ENCODE measurements at places on chromosomes 2 and 18.
A peak's percentile ranks its signal among the peaks of the same experiment; 100 is the strongest.

DNA sequence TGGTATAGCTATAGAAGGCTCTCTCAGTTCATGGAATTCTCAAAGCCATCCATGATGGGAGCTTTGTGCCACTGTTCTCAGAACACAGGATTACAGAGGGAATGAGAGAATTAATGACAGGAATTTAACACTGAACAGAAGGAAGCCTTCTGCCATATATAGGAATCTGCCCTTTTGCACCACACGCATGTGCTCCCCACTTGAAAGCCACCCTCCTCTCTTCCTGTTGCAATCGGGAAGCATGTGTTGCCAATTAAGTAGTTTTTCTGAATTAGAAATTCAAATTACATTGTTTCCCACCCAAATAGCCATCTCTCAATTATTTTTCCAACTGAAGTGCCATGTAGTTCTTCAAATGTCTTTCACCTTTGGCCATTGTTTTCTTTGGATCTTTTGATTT lies 71.3 kb downstream of the C1D start:
- DNase-seq: no peak

GRCh38 chr2:150215041-150215440 lies 272.4 kb downstream of the RND3 start:
- DNase-seq: no peak

- peak; percentile 76 for DNase-seq
Measured at GRCh38 chr2:112712903-112713584, 7.8 kb upstream of the NT5DC4 start.

DNA sequence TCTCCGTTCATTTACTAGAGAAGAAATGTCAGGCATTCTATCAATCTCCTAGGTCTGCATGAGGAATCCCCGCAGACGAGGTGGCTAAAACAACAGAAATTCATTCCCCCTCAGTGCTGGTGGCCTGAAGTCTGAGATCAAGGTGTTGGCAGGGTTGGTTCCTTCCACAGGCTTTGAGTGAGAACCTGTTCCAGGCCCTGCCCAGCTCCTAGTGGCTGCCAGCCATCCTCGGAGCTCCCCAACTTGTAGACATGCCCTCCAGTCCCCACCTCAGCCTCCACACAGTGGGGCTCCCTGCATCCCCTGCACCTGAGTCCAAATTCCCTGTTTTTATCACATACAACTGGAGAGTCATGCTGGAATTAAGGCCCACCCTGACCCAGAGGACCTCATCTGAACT lies 145.3 kb upstream of the ALKAL2 start:
- peak; percentile 51 for DNase-seq

DNA sequence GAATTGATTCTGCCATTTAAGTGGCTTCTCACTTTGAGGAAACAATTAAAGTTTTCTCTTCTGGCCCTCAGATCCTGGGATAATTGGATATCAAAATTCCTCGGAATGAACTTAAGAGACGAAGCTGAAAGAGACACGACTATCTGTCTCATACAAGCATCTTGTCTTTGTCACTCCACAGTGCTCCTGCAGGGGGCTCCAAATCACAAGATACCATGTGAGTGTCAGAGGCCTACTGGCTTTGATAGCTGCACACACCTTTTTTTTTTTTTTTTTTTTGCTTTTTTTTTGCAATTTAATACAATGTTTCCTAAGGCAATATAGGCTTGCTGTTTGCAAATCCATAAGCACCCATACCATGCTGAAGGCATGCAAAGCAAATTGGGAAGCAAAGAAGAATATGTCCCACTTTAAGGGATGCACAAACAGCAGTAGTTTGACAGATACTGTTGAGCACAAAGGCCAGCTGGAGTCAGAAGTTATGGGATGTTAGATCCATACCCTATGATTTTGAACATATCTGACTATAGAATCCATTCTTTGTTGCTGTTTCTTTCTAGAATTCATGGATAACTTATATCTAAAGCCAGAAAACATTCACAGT lies 109.0 kb upstream of the CBLN2 start:
- peak; percentile 82 for DNase-seq

DNA sequence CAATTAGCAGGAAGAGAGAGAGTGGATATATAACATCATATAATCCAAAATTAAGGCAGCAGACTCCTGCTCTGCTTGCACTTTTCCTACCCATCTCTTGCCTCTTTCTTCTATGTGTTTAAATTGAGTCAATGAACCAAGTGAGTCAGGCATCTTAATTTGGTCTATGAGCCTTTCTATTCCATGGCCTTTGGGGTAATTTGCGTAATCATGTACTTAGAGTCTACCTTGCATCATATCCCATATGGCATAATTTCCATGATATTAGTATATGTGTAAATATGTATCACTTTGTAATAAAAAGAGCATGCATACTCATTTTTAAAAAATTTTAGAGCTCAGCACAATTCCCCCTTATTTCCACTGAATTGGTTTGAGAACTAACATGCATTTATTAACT lies 555.2 kb downstream of the STK39 start:
- DNase-seq: no peak

DNA sequence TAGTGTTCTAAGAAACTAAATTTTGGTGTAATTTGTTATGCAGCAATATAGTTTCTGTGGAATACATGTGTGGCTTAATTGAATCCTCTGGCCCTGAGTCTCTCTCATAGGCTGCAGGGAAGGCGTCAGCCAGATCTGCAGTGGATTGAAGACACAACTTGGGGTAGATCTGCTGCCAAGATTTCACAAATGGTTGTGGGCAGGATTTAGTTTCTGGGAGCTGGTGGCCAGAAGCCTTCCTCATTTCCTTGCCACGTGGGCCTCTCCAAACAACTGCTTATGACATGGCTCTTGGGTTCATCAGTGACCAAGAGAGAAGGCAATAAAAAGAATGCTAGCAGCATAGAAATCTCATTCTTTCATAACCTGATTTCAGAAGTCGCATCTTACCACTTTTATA lies 28.2 kb downstream of the CCDC102B start:
- DNase-seq: no peak

DNA sequence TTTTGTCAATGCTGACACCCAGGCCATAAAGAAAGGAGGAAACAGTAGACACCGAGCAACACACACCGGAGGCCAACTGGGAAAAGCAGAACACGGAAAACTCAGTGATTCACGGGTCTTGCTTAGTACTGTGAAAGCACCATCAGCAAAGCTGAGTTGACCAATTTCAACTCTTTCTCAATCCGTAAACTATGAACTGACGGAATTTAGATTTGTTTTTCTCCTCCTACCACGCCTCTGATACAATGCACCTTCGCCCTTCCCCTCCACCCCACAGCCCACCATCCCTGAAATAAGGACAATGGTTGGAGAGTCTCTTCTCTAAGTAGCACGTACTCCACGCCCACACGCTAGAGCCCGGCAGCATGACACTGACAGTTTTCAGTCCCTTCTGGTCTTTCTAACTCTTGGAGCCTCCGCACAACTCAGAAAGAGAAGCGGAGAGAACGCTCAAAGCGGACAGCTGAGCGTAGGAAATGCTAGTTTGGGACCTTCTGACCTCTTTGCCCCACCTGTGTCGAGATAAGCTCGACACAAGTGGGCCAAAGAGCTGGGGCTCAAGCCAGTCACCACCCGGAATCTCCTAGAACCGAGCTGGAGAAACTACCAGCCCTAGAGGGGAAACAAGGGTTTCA lies 669 bp downstream of the LNPK start:
- DNase-seq: peak; percentile 83

- no peak for DNase-seq
Measured at GRCh38 chr2:198968545-198968944, 489.2 kb downstream of the SATB2 start.

GRCh38 chr18:61413396-61413795 lies 80.2 kb downstream of the CDH20 start:
- DNase-seq: no peak

DNA sequence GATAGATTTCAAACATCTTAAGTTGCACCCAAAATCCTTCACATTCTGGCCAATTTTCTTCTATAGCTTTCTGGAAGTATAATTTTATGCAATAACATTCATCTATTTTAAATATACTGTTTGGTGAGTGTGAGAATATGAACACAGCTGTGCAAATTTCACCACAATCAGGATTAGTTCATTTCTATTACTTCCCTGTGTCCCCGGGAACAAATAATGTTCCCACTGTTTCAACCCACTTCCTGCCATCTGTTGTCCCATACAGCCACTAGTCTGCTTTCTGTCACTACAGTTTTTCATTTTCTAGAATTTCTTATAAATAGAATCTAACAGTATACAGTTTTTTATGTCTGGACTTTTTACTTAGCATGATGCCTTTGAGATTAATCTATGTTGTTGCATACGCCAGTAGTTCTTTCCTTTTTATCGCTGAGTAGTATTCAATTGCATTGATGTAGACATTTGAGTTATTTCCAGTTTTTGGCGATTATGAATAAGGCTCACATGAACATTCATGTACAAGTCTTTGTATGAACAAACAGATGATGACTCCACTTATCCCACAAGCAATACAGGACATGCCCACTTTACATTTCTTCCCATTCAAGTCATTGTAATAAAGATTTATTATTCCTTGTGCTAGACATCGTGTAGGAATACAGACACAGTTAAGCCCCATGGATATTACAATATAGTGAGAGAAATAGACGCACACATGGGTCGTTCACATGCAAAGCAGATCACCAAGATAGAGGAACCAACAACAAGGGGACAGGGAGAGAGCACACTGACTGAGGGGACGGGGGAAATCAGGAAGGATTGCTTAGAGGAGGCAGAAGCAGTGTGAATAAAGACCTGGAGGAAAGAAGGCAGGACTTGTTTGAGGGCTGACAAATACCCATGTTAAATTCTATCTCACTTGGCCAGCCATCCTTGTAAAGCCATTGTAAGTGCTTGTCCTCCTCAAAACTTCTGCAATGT lies 72.9 kb upstream of the PAX8 start:
- DNase-seq: no peak

GRCh38 chr2:210363261-210363660 lies 48.3 kb upstream of the MYL1 start:
- no peak for DNase-seq

DNA sequence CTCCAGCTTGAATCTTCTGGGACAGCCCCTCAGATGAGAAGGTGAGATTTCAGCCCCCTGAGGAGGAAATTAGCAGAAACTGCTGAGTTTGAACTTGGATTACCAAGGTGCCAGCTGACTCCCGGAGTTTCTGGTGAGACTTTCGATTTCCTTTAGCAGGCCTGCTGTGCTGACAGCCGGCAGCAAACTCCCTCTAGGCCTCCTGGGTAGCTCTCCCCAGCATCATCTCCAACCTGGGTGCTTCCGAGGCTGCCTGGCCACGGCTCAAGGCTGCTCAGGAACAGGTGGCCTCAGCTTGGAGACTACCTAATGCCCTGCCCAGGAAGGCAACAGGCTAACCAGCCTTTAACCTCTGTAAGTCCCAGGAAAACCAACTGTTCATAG lies 16.5 kb downstream of the SDC1 start:
- DNase-seq: no peak

- no peak for DNase-seq
Measured at GRCh38 chr2:31467426-31467825, 52.9 kb upstream of the XDH start.

DNA sequence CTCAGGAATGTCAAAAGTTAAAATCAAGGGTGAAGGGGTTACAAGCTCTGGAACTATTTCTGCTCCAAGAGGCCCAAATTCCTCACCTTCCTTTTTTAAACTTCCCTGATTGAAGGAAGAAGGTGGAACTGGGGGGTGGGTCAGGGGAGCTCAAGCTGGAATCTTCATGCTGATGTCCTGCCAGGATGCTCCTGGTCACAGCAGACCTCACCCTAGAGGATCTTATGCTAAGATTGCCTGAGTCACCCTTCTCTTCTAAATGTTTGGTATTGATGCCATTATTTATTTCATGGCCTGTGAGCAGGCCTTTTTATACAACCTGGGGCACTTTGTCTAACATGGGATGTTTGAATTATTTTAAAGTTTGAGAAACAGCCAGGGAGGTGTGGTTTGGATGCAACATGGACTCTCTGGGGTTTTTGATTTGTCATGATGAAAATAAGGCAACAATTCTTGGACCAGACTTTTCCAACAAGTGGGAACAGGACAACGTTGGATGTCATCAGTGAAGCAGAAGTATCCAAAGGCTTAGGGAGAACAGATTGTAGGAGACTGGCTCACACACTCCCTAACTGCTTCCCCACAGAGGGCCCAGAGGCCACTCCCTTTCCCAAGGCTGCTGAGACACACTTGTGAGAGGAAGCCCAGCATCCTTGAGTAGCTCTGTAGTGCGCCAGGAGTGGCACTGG lies 420.2 kb upstream of the MEX3C start:
- DNase-seq: no peak

DNA sequence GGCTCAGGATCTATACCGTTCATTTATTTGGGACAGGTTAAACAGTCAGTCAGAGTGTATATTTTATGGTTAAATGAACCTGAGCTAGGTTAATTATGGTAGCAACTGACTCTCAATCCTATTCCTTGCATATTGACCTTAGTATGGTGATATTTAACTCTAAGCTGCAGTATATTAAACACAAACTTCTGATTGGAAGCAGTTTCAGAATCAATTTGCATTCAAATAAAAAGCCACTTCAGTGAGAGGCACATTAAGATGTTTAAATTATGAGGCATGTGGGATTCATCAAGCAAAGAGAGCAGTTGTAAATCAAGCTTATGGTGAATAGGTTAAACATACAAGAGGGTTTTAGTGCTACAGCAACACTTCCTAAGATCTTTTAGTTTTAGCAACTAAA lies 40.4 kb downstream of the FRZB start:
- no peak for DNase-seq

DNA sequence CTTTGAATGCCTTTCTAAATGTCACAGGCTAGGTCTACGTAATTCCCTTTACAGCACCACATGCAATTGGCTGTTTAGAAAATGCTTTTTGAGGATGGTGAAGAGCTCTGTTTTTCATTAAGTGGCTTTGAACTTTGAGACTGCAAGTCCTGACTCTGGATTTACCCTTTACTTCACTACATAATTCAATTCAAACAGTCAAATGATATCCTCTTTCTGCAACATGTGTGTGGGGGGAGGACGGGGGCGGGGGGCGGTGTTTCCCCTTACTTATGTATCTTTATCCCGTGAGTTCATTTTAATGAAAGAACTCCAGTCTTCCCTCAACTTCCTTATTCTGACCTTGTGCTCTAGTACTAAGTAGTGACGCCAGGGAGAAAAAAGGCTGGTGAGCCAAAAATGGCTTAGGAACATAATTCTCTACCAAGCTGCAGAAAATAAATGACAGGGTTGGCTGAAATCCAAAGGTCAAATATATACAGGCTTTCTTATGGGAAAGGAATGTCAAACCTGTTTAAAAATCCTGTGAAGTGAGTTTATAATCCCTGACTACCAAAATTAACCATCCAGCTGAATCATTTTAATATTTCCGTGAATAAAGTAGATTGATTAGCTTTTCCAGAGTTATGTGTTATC lies 119.6 kb downstream of the SLC8A1 start:
- DNase-seq: no peak

GRCh38 chr2:48560546-48561209 lies 30.7 kb downstream of the STON1 start:
- DNase-seq: no peak

GRCh38 chr2:28423856-28424605 lies 31.4 kb downstream of the FOSL2 start:
- DNase-seq: peak; percentile 81

GRCh38 chr18:42196651-42197050 lies 241.6 kb downstream of the PIK3C3 start:
- DNase-seq: no peak
